Hematopoietic multipotent progenitor cell treated with erythropoietin and hydrocortisone succinate and interleukin-3 and kit ligand, for 8 days (in vitro differentiated cells): ENCODE measurements at places on chromosomes 12 and 14.
A peak's percentile ranks its signal among the peaks of the same experiment; 100 is the strongest.

GRCh38 chr12:60119327-60119726 lies 523.5 kb downstream of the SLC16A7 start:
- no peak for DNase-seq

DNA sequence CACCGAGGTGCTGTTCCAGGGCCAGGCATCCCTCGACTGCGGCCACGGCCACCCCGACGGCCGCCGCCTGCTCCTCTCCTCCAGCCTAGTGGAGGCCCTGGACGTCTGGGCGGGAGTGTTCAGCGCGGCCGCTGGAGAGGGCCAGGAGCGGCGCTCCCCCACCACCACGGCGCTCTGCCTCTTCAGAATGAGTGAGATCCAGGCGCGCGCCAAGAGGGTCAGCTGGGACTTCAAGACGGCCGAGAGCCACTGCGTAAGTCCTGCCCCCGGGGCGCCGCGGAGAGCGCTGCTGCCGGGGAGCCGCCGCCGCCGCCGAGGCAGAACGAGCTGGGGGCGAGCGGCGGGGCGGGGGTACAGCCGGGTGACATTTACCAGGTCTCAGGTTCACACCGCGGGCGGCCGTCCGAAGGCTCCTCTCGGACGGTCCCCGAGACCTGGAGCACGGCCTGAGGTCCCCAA lies 1.4 kb downstream of the PLXNC1 start:
- DNase-seq = no peak

DNA sequence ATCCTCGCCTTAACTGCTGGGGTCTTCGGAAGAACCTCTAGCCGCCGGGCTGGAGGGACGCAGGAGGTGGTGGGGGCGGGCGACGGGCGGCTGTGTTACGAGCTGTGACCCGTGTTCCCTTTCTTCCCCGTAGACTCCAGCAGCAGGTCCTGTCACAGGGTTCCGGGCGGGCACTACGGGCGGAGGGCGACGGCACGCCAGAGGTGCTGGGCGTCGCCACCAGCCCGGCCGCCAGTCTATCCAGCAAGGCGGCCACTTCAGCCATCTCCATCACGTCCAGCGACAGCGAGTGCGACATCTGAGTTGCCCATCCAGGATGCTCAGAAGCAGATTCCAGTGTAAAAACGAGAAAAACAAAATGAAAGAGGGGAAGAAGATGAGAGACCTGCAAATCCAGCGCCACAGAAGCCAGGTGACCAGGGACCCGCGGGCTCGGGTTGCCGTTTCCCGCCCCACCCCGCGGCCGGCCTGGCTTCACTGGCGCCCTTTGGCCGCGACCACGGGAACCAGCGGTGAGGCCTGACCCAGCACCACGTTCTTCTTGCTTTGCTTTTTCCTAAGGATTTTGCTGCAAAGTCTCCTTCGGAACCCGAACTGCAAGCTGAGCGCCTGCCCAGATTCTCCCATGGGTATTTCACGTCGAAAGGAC lies 2.1 kb downstream of the SIX6 start:
- DNase-seq = no peak

GRCh38 chr12:119145367-119145766 lies 33.4 kb upstream of the HSPB8 start:
- no peak for DNase-seq

GRCh38 chr14:31887929-31888580 lies 189.0 kb upstream of the ARHGAP5 start:
- no peak for DNase-seq

DNA sequence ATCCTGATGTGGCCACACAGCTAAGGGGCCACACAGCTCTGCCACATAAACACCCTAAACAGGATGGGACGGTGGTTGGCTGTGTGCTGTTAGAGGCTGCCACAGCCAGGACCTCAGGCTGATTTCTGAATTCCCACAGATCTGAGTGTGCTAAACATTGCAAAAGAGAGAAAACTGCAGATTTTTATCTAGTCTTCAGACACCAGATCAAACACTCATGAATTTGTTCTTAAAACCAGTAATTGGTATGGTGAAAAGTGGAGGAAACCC lies 190.7 kb downstream of the MON2 start:
- DNase-seq = no peak

- no peak for DNase-seq
Observed at GRCh38 chr12:43109631-43110345, 442.2 kb downstream of the ADAMTS20 start.

GRCh38 chr12:108296945-108297344 lies 42.2 kb downstream of the CMKLR1 start:
- DNase-seq = no peak

- DNase-seq = no peak
Observed at GRCh38 chr12:20560935-20561334, 134.2 kb upstream of the SLCO1C1 start.

DNA sequence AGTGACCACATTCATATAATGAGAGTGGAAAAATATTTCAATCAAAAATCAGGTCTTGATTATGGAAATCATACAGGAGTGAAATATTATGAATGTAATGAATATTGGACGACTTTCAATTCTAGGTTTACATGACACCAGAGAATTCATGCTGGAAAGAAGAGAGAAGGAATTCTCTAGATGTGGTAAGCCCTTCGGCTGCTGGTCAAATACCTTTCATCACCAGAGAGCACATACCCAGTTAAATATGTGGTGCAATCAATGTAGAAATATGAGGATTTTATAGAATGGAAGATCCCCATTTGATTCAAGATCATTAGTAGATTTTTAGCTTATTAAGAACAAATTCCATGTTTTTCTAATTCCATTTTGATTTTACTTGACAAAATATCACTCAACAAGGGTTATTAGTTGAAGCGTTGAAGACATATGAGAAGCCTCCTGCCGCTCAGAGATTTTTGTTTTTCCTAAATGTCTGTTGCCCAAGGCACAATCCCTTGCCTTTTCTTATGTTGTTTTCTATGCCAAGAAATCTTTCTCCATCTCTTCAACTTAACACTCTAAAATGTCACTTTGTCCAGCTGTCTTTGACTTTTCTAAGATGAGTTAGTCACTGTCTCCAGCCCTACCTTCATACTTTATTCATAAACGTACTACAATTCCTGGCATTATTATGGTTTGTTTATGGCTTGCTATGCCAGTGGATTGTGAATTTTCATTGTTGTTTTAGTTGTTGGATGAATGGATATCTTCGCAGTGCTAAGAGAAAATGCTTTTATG lies 72.8 kb upstream of the ZDHHC17 start:
- no peak for DNase-seq

DNA sequence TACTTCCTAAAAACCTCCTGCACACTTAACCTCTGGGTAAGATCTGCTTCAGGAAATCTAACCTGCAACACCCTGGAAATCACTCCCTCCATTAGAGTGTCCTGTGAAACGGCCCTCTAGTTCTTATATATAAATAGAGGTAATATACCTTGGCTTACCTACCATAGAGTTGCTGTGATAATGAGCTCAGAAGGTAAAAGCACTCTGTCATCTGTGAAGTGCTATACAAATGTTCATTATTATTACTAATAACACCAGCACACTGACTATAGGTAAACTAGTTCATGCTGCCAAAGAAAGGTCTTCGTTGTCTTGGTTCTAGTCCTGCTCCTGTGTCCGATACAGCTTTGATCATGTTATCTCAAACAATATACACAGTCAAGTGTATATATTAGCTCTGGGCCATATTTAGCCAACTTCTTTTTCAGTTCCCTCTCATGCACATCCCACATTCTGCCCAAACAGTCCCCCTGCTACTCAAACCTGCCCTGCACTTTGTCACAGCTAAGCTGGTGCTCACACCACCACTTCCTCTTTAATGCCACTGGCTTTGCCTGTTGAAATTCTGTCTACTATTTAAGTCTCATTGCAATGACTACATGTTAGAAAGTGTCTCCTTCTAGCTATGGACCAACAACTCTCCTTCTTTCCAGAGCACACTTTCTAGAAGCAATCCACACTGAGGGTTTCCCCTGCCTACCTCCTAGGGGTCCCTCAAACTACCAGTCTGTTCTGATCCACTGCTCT lies 5.1 kb downstream of the E2F7 start:
- no peak for DNase-seq

- no peak for DNase-seq
Observed at GRCh38 chr14:45649051-45649450, 396.0 kb upstream of the MIS18BP1 start.

DNA sequence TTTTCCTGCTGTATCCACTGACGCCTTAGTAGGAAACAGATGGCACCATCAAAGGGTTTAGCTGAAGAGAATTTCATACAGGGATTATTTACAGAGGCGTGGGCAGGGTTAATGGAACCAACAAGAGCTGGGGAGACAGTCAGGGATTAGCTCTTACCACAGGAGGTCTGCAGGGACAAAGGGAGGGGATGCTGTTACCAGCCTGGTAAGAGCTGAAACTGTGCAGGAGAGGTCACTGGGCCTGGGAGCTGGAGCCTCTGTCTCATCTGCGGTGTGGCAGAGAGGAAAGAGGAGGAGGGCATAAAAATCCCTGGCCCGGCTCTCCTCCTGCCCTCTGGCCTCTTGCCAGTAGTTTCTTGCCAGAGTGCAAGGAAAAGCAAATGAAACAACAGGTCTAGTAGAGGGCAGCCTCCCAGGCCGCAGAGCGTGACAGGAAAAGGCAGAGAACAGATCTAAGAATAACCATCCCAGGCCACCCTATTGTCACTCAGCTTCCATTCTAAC lies 18.9 kb upstream of the POC1B start:
- DNase-seq = peak; percentile 12

DNA sequence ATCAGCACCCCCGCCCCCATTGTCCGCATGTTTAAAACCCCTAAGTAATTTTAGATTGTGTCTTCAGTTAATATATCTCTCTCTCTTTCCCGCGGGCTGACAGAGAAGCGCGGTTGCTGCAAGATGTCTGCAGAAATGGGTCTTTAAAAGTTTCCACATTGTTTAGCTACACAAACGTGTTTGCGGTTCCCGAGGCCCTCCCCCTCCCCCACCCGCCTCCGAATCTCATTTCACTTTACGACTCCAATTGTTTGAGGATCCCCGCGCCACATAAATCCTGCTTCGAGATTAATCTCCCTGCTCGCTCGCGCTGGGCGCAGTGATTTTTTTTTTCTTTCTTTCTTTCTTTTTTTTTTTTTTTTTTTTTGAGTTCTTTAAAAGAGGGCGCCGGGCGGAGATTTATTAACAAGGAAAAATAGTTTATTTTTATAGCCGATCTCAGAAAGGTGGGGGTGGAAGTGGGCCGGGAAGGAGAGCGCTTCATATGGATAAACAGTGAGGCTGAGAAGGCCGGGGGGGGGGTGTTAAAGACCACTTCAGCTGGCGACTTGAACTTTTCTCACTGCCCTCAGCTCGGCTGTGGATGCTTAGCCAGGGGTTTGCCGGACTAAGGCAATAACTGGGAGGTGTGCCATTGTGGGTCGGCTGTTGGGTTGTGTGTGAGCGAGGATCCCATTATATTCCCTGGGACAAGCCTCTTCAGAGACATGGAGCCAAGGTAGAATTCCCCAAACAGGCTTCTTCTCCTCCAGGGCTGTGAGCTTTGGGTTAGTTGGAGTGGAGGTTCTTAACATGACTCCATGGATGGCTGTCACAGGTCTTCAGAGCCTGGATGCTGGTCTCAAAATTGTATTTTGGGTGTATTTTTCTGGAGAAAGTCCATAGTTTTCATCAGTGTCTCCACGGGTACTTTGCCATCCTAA lies 39.7 kb upstream of the TBX5 start:
- no peak for DNase-seq

DNA sequence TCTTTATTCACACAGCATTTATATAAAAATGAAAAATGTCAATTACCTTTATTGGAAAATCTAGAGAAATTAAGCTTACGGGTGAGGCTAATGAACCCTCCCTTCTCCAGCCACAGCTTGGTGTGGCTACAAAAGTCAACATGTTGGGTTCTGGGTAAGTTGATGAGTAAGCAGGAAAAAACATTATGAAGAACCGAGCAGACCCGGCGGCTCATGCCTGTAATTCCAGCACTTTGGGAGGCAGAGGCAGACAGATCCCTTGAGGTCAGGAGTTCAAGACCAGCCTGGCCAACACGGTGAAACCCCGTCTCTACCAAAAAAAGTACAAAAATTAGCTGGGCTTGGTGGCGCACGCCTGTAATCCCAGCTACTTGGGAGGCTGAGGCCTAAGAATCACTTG lies 10.9 kb downstream of the NAA25 start:
- no peak for DNase-seq

- no peak for DNase-seq
Observed at GRCh38 chr14:94921882-94922585, 152.1 kb upstream of the GSC start.

- peak; percentile 25 for DNase-seq
Observed at GRCh38 chr14:76958980-76959710, 69.4 kb downstream of the IRF2BPL start.

DNA sequence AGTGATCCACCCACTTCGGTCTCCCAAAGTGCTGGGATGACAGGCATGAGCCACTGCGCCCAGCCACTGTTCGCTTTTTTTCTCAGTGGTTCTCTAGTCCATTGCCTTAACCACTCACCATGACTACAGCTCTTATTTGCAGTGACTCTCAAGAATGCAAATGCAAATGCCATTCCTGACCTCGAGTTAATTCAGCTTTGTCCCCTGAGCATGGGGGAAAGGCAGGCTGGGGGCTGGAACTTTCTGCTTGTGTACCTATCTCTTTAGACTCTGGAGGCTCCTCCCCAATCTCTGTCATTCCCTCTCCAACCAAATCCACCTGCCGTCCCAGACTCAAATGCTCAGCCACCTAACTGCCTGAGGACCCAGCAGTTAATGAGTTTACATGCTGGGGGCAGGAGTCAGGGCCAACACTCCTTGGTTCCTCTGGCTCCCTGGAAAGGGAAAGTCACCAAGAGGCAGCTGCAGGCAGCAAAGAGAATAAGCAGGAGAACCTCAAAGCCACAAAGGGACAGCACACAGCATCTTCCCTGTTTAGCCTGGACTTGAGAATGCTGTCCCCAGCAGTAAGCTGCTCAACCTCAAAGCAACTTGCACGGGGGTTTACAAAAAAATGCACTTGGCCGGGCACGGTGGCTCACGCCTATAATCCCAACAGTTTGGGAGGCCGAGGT lies 5.3 kb upstream of the HNF1A start:
- DNase-seq = no peak

- DNase-seq = no peak
Observed at GRCh38 chr14:104114421-104115130, 23.8 kb upstream of the KIF26A start.

GRCh38 chr12:58750484-58750883 lies 169.8 kb downstream of the LRIG3 start:
- DNase-seq = no peak

DNA sequence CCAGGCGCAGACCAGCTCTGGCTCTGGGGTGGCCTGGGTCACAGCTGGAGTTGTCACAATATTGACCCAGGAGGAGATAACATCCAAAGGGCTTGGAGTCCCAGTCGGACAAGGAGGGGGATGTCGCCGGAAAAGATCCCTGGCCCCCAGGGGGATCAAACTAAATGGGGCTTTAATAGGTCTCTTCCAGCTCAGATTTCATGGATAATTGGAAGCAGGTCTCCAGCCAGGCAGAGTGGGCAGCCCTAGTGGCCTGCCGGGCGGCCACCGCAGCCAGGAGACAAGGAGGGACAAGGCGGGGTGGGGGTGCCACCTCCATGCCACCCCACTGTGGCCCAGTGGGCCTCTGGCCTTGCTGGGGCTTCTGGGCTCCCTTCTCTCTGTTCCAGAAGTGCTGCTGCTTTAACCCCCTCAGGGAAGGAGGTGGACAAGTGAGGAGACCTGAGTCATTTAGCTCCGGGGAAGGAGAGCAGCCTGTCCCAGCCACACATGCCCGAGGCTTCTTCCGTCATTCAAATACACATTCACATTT lies 23.1 kb upstream of the PGF start:
- DNase-seq = no peak

GRCh38 chr14:45066667-45067066 lies 17.2 kb upstream of the PRPF39 start:
- no peak for DNase-seq
